ENCODE measurements at places on chromosomes 7 and 10.
A peak's percentile ranks its signal among the peaks of the same experiment; 100 is the strongest.

DNA sequence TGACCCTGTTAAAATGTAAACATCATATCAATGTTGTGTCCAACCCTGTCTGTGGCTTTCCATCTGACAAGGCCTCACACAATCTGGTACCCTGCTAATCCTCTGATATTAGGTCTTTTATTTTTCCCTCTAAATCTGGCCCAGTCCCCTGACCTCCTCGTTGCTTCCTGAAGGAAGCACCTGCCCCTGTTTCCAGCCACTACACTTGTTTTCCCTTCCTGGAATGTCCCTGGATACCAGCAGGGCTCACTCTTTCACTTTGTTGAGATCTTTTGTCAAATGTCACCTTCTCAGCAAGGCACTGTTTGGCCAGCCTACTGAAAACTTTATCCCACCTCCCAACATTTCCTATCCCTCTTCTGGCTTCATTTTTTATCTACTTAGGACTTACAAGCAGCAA is 2.1 kb downstream of the SAMD9L start:
- no peak for DNase-seq

DNA sequence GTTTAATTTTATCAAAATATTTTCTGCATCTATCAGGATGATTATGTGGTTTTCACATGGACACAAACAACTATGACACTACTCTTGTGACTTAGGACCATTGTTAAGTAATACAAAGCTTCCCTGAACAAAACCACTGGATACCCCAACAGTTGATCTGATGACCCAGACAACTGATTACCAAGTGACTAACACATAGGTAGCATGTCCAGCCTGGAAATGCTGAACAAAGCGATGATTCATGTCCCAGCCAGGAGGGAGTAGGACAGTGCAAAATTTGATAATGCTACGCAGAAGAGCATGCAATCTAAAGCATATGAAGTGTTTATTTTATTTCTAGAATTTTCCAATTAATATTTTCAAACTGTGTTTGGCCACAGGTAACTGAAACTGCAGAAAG is 8.9 kb upstream of the PNLIP start:
- no peak for DNase-seq

DNA sequence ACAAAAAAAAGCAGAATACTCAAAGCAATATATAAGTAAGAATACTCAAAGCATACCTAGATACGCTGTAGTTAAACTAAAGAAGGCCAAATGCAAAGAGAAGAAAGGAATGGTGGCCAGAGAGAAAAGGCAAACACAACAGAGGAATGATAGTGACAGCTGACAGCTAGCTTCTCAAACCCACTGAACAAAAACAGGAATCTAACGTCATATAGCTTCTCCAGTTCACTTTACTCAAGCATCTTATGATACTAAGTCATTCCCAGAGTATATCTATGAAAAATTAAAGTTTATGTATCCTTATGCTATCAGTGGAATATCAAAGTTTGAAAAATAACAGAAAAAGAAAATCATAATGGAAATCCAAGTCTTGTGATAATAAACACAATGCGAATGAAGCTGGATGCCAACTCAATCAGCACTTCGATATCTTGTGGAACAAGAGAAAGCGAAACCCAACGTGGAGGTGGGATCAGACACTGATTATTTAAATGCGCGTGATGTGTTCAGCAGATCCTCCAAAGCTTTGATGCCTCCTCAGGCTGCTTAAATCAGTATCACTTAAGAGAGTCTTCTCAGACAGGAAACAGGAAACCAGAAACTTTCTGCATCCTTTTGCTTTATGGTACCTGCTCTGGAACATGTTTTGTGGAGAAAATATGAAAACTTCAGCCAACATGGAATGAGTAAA is 102.8 kb downstream of the PIP4K2A start:
- DNase-seq: peak; percentile 92

GRCh38 chr10:76984559-76985443 is 652.8 kb downstream of the KCNMA1 start:
- DNase-seq: peak; percentile 87

DNA sequence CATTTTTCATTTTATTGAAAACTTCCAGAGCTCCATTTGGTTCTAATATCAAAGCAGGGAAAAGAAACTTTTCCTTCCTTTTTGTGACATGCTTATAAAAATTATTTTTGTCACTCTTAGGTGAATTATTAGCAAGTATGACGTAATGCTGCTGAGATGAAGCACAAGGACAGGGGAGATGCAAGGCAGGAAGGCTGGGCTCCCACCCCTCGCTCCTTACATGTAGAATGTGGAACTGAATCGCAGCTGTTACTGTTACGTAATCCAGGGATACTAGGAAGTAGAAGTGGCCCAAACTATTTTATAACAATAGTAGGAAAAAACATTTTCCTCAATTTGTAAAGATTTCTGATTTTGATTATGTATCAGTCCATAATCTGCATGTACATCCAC is 17.1 kb upstream of the GTPBP4 start:
- DNase-seq: no peak

DNA sequence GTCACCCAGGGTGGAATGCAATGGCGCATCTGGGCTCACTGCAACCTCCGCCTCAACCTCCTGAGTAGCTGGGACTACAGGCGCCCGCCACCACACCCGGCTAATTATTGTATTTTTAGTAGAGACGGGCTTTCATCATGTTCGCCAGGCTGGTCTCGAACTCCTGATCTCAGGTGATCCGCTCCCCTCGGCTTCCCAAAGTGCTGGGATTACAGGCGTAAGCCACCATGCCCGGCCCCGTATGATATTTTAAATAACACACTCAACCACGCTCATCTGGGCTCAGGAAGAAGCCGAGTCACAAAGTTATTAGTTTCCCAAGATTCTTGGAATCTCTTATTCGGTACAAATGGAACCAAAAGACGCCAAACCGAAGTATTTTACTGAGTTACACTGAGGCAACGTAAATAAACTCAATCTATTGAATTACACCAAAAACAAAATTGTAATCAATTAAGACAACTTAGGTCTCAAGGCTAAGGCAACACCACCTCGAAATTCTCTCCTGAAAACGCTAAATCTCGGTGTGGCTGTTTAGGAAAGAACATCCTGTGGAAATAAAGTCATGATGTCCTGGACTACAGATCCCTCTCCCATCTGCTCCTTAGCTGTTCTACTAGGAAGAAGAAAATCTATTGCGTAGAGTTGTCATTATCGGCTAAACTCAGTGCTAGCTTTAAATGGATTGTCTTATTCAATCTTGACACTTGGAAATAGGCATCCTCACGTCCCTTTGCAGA is 910 bp downstream of the ARHGAP19 start:
- DNase-seq: no peak

DNA sequence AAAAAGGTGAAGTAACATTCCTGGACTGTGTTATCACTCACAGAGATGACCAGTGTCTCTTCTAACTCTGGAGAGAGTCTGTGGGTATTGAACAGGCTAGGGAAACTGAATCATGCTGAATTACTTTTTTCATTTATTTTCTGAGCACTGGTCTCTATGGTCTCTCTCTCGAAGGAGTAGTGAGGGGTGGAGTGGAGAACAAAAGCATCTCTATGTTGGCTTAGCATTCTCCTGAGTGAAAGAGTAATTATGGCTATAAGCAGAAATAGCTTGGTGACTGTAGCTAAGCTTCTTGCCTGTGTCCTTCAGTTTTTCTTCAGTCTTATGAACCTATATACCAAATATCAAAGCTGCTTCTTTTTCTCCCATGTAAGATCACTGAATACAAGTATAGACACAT is 64.6 kb upstream of the PTN start:
- no peak for DNase-seq

DNA sequence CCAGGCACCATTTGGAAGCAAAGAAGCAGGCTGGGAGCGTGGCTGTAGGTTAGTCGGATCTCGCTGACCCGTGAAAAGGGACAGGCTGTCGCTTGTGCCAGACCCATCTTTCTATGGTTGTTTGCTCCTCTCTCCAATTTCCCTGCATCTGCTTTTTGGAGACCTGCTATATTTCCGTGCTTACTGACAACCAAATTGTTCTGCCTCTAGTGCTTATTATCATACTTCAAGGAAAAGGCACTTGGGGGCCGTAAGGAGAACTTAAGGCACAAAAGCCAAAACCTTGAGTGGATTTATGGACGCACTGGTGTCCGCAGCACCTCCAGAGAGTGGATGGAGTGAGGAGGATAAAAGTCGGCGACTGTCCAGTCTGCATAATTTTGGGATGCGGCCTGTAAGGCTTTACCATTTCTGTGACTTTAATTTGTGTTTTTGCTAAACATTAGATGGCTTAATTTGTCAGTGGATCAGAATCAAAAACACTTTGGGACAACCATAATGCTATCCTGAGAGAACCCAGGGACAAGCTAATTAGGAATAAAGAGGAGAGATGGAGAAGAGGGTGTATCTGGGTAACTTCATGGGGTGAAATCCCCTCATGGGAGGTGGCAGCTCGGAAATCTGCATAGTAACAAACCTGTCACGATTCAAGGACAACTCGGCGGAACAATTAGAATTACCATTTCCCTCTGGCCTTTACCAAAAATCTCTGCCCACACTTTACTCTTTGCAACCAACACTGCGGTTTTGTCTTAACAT is 206.7 kb downstream of the HDAC9 start:
- no peak for DNase-seq

GRCh38 chr10:43194266-43194665 is 56.0 kb downstream of the CSGALNACT2 start:
- DNase-seq: no peak

GRCh38 chr7:86444245-86444644 is 199.5 kb upstream of the GRM3 start:
- DNase-seq: no peak

GRCh38 chr10:73220989-73221388 is 26.1 kb downstream of the DNAJC9 start:
- no peak for DNase-seq

- peak; percentile 95 for DNase-seq
Observed at GRCh38 chr7:55533050-55533728, 39.1 kb downstream of the VOPP1 start.

- no peak for DNase-seq
Observed at GRCh38 chr10:131733596-131733995, 167.2 kb upstream of the PPP2R2D start.

DNA sequence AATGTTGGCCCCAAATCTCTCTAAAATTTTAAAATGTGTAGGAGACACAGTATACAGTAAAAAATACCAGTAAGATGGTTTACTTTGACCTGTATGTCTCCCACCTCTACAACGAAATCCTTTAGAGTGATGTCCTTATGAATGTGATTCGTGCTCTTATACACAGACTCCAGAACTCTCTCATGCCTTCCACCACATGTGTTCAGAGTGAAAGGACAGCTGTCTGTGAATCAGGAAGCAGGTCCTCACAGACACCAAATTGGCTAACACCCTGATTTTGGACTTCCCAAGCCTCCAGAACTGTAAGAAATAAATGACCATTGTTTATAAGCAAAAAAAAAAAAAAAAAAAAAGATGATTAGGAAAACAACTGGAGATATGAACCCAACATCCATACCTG is 35.2 kb downstream of the RNF133 start:
- DNase-seq: no peak

- DNase-seq: no peak
Observed at GRCh38 chr10:50809596-50809995, 69.9 kb downstream of the ASAH2B start.

DNA sequence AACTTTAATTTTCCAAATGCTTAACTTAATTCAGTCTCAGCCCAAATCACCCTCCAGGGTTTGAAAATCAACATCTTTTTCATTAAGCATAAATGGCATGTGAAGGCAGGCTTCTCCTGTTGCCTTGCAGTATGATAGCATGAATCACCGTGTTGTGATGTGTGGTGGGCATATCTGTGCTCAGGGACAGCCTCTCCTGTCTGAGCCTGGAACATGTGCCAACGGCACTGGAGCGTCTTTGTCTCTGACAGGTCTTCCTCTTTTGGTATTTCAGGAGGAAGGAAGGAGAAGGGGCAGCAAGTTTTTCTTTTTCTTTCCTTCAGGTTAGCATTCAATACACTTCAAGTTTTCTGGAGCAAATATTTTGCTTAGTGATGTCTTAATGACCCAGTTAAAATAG is 57.6 kb downstream of the LRGUK start:
- no peak for DNase-seq

DNA sequence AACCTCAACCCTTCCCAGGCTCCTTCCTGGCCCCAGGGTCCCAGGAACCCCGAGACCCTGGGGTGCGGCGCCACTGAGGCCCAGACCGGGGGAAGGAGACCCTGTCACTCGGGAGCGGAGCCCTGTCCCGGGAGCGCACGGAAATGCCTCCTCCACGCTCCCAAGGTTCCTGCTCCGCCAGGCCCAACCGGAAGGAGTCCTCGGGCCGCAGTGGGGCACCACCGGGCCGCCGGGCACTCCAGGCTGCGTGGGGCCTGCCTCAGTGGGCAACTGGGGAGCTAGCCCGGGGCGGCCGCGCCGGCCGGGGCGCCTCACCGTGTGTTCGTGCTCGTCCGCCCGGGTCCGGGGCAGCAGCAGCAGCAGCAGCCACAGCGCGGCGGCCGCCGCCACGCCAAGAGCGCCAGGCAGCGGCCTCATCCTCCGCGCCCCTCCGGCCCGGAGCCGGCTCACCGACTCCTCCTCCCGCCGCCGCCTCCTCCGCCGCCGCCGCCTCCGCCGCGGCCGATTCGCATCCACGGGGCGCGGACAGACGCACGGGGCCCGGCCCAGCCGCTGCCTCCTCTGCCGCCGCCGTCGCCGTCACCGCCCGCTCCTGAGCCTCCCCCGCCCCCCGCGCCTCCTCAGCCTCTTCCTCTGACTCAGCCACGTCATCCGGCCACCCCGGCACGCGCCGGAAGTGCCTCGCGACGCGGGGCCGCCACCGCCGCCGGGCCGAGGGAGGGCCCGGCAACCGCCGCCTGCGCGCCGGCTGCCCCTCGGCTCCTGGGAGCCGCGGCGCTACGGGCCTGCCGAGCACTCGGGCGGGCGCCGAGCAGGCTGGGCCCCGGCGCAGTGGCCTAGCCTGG is at the start of gene TM9SF3:
Gene TM9SF3 (minus strand): TSS at position 594 of the 845 bp plus-strand sequence. CDS start 177 bp downstream, at position 417.
- peak; percentile 97 for DNase-seq

GRCh38 chr10:95741807-95742467 is 14.0 kb upstream of the ENTPD1 start:
- DNase-seq: no peak

- no peak for DNase-seq
Observed at GRCh38 chr10:12628964-12629766, 279.8 kb downstream of the CAMK1D start.

- DNase-seq: no peak
Observed at GRCh38 chr7:31858055-31858454, 171.0 kb downstream of the PPP1R17 start.

GRCh38 chr7:65438598-65438997 is 64.9 kb downstream of the ZNF92 start:
- no peak for DNase-seq

DNA sequence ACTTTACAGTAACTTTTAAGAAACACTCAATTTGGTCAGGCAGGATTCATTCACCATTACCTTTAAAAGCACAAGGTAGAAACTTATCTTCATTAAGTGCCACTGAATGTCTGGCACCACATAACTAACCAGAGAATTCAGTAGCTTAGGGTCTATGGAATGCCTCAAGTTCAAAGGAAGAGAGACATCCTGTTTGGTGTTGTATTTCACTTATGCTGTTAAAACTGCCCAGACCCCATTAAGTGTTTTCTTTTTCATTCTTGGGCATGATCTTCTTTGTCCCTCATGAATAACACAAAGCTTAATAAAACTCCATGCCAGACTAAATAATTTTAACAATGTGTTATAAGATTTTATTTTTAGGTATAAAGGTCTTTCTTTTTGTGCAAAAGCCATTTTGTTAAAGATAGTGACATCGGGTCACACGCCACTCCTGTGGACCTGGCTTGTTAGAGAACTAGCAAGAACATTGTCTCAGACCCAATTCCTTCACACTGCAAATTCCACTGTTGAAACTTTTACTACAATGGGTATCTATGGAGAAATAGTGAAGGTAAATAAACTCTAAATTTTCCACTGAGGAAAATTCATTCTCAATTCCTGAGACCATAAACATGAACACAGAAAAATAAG is 221.0 kb downstream of the TWIST1 start:
- DNase-seq: no peak

Data from activated CD4-positive, alpha-beta T cell treated with anti-CD3 and anti-CD28 coated beads, Interleukin-2, amount 10 ng/mL, durations not matched to agents 24 days and 14 days (primary cell).